ENCODE measurements at places on chromosomes 13 and 19. TPM values are rescaled to one million over a fixed set of nuclear protein-coding genes. Genes with fewer than 3 reads are reported as not detected.
A peak's percentile ranks its signal among the peaks of the same experiment; 100 is the strongest.

The ZIC5 gene
- total RNA-seq, result not detected

DNA sequence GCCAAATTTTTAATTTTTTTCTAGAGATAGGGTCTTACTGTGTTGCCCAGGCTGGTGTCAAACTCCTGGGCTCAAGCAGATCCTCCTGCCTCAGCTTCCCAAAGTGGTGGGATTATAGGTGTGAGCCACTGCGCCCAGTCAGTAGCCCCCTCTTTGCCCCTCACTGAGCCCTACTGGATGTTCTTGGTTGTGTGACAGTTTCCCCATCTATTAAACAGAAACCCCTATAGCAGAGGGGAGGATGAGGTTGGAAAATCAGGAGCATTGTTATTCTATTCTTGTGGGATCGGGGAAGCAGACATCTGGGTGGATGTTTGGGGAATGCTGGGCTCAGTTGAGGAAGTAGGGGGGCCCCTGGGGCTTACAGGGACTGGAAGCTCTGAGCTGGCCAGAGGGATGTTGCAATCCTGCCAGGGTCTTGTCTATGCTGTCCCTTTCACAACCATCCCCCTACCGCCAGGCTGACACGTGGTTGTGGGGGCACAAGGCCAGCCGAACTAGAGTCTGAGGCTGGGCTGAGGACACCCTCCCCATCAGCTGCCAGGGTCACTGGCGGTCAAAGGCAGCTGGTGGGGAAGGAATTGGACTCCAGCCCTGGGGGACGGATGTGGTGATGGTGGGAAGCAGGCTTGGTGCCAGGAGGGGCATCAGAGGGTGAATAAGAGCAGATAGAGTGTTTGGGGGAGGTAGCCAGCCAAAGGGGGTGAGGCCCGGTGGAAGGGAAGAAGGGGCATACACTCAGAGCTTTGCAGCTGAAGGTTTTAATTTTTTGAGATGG, 10.9 kb downstream of the APOC1 start:
- no peak for DNase-seq

- no peak for DNase-seq
Observed at GRCh38 chr13:42752731-42753130, 28.7 kb upstream of the FAM216B start.

The CCNE1 gene
- total RNA-seq, result 55.8 TPM

- DNase-seq, result no peak
Observed at GRCh38 chr19:45752639-45753038, 16.4 kb downstream of the SIX5 start.

GRCh38 chr19:40599331-40599901, 1.8 kb upstream of the LTBP4 start:
- DNase-seq, result peak; percentile 72

DNA sequence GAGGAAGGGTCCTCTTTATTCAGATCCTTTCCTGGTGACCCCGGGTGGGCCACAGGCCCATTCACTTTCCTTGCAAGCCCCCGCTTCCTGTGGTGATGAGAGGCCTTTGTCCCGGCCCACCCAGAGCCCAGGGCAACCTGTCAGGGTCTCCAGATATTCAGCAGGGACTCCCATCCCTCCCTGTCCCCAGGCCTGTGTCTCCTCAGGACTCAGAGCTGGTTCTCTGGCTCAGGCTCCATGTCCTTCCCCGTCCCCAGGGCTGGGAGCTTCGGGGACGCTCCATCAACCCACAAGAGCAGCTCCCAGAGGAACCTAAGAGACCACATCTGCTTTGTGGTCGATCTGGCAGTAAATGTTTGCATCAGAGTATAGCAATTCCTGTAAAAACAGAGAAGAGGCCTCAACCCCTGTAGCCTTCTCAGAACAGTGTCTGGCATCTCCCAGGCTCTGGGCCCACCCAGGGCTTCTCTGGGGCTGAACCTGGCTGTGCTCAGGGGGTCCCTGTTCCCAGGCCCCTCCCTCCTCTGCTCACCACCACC, 7.8 kb downstream of the CEACAM4 start:
- no peak for DNase-seq

The GJB6 gene
- 0.91 TPM for total RNA-seq

DNA sequence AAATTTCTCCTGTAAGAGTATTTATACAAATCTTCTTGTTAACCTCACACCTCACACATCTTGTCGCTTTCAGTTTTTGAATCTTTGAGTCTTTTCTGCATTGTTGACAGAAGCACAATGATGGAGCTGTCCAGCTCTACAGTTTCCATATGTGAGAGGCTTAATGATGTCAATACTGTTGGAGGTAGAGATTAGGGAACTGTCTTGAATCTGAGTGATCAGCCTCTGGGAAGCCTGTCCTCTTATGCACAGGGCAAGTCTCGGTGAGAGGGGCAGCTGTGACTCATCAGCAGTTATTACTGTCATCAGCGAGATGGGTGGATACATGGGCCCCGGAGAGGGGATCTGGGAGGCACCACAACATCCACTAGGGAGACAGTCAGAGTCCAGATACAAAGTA, 4.6 kb upstream of the ITGBL1 start:
- no peak for DNase-seq

DNA sequence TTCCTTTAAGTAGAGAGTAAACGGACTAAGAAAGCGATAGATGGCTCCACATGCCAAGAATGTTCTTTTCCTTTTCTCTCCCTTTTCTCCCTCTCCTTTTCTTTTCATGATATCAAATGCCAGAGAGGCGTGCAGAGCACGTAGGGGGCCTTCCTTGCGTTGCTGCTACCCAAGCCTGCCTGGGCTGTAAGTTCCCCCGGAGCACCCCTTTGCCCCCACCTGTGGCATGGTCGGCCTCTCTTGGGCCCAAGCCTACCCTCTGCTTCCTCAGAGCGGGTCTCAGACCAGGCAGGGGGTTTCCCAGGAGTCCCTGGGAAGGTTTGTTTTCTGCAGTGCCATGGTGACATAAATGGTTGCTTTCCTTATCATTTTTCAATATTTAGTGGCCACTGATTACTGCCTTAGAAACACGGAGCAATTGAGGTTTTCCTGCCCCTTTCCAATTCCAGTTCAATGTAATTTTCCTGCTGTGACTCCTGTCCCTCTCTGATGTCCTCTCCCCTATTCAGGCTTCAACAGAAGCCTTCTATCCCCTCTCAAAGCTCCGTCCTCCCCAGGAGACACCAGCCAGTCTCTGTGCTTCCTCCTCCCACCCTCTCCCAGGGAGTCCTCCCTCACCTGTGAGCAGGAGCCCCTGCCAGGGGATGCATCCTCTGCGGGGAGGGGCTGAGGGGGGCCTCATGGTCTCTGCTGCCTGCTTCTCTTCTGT, 22.6 kb upstream of the CD177 start:
- no peak for DNase-seq

The NANOS3 gene
- 1.9 TPM for total RNA-seq

The LGI4 gene
- total RNA-seq, result 0.07 TPM

DNA sequence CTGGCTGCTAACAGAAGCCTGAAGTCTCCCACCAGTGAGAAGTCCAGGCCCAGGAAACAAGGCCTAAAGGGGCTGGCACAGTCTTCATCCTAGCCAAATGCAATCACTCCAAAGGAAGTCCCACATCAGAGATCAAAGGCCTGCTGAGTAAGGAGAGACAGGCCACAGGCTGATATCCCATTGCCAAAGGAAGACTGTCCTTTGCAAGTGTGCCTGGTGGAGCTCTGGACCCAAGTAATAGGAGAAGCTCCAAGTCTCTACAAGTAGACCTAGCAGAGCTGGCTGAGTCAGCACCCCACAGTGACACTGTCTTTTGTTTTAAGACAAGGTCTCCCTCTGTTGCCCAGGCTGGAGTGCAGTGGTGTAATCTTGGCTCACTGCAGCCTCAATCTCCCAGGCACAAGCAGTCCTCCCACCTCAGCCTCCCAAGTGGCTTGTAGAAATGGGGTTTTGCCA, 4.5 kb downstream of the DBP start:
- peak; percentile 61 for DNase-seq

The AMER2 gene
- total RNA-seq, result not detected

DNA sequence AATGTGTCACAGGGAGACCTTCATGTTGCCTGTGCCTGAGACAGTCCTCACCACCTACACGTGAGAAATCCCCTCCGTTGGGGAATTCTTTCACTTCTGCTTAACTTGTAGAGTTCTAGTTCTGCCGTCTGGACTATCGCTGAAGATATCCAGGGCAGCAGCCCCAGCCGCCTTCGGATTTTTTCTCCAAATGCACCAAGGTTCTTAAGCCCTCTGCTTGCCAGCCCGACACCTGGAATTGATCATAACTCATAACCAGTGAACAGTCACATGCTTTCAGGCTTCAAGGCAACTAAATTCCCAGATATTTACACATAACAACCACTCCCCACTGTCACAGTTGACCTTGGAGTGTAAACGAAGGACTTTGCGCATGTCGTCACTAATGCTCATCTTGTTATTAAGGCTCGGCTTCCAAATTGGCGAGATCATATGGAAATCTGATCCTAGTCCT, 114.4 kb downstream of the RAB20 start:
- DNase-seq, result no peak

The NLRP11 gene
- not detected for total RNA-seq

GRCh38 chr13:83332751-83333150, 549.5 kb downstream of the SLITRK1 start:
- no peak for DNase-seq

- no peak for DNase-seq
Observed at GRCh38 chr13:113860665-113861432, 3.0 kb downstream of the GAS6 start.

Measured in activated CD4-positive, alpha-beta T cell treated with anti-CD3 and anti-CD28 coated beads, Interleukin-2, amount 10 ng/mL, durations not matched to agents 24 days and 14 days (primary cell).